Stimulated activated effector memory CD8-positive, alpha-beta T cell treated with anti-CD3 and anti-CD28 coated beads, Interleukin-12 subunit alpha, Interleukin-12 subunit beta, amount 100 ng/mL, for 72 hours (primary cell): ENCODE measurements at places on chromosomes 12 and 14.

DNA sequence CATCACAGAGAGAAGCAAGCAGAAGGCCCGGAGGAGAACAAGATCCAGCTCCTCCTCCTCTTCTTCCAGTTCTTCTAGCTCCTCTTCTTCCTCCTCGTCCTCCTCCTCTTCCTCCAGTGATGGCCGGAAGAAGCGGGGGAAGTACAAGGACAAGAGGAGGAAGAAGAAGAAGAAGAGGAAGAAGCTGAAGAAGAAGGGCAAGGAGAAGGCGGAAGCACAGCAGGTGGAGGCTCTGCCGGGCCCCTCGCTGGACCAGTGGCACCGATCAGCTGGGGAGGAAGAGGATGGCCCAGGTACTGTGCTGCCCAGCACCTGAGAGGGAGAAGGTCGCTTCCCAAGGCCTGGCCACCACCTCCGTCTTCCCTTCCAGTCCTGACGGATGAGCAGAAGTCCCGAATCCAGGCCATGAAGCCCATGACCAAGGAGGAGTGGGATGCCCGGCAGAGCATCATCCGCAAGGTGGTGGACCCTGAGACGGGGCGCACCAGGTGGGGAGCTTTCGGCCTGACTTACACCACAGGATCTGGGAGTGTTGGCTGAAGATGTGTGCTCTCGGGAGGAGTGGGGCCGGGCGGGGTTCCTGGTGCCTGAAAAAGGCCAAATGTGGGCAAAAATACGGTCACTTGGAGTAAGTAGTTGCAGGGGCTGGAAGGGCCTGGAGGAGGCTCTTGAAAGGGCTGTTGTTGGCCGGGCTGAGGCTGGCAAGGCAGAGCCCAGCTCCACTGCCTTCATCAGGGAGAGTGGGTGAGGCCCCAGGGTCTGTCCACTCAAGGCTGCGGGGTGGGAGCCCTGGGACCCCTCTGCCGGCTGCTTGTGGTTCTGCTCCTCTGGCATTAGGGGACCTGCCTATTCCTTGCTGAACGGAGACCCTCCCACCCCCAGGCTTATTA lies 1.4 kb downstream of the ARL6IP4 start:
- DNase-seq, result no peak

- no peak for DNase-seq
Observed at GRCh38 chr12:39378341-39378740, 64.6 kb downstream of the KIF21A start.

- no peak for DNase-seq
Observed at GRCh38 chr14:97776890-97777558, 979.8 kb downstream of the VRK1 start.

GRCh38 chr12:108650083-108650482 lies 16.4 kb upstream of the SELPLG start:
- DNase-seq, result no peak
